ENCODE measurements at places on chromosomes 2 and 18.
A peak's percentile ranks its signal among the peaks of the same experiment; 100 is the strongest.

DNA sequence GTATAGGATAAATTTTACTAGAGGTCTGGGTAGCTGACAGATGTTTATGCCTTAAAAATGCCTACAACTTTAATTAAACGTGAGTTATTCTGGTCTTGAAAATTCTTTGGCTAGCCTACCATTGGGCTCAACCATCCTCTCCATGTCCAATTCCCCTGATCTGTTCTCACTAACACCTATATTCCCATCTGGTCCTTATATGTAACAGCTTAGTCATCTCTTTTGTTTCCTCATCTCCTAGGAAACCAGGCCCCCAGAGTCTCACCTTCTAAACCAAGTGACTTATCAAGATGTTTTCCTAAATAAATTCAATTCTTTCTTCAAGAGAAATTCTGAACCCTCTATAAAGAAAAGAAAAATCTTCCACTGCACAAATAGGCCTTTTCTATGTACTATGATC lies 148.5 kb downstream of the TTC32 start:
- DNase-seq, result no peak

GRCh38 chr2:210606001-210606400 lies 49.6 kb downstream of the CPS1 start:
- no peak for DNase-seq

GRCh38 chr2:239272626-239273025 lies 128.2 kb downstream of the HDAC4 start:
- no peak for DNase-seq

- DNase-seq, result no peak
These were observed 8.4 kb upstream of the CD226 start for GRCh38 chr18:69956057-69956456.

- peak; percentile 63 for DNase-seq
These were observed 34.7 kb downstream of the RALB start for GRCh38 chr2:120287183-120288015.

GRCh38 chr2:159133797-159134196 lies 152.7 kb downstream of the WDSUB1 start:
- peak; percentile 46 for DNase-seq

DNA sequence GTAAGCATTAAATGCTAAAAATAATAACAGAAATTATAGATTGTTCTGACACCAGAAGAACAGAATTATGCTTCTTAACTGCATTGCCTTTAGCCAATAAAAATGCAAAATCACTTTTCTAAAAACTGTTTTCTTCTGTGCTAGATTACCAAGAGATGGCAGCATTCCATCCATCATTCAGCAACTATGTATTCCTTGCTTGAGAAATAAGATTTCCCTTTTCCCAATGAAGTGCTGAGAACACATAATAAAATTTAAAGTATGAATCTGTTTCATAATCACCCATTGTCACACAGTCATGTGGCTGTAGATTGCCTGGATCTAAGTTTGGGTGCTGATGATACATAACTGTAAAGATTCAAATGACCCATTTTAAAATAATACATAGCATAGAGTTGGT lies 504.2 kb downstream of the TDRD15 start:
- no peak for DNase-seq

- no peak for DNase-seq
These were observed 60.1 kb downstream of the ITGB6 start for GRCh38 chr2:160139991-160140390.

All from fibroblast of gingiva (primary cell).